ENCODE measurements at places on chromosomes 5 and 9.

- no peak for DNase-seq
These were observed 29.2 kb downstream of the PCDHGC5 start for GRCh38 chr5:141517880-141518617.

GRCh38 chr9:7297521-7297920, 502.1 kb downstream of the DMAC1 start:
- DNase-seq: no peak

- no peak for DNase-seq
These were observed 2.0 kb upstream of the F2RL2 start for GRCh38 chr5:76625087-76625815.

DNA sequence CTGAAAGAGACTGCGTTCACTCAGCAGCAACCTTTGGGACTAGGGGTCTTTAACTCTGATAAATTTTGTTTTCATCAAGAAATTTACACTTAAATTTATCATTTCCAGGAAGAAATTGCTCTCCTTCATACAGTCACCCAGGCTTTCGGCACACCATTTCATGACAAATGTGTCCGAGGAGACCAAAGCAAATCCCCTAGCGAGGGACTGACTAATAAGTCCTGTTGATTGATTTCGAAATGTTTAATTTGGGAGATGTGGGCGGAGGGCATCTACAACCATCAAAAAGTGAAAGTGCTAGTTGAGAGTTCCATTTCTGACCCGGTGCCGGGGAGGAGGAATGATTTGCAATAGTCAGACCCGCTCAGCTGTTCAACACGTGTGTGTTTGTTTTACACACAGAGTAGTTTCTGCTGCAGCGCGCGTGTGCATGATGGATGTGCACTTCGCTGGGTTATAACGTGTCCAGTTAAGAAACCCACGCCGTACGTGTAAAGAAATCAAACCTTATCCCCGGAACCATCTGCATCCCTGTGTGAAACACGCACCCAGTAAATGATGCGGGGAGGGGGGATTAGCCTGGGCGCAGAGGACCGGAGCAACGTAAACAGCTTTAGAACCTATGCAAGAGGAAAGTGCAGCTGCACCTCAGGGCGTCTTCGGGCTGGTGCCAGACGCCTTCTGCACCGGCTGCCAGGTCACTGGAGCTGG, 845 bp upstream of the NR4A3 start:
- peak; percentile 89 for DNase-seq

DNA sequence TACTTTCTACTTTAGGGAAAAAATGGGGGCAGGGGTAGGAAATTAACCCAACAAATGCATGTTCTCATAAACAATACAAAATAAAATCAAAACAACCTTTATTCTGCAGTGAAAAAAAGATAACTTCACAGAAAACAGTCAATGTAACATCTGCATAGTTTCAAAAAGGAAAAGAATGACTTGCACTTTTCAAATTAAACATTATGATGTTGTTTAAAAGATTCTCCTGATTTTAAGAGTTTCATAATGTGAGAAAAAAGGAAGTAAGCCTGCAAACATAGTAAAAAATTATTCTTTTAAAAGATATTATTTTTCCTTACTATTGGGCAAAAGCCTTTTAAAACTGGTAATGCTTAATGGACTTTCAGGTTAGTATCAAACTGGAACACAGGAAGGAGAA, 7.6 kb downstream of the C9orf72 start:
- DNase-seq: no peak

DNA sequence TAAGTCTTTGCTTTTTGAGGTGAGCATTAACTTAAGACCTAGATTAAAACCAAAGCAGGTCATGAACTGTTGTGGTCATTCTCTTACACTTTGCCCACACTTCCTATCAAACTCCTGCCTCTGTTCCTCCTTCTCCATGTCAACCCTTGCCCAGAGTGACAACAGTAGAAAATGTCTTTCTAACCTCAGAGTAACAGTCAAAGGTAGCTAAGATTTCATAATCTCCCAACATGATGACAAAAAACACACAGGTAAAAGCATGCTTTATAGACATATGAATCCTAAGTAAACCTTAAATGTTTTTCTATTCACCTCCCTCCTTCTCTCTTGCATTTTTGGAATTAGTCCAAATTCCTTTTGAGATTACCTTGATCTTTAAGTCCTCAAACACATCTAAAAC, 422.3 kb downstream of the SPATA31D1 start:
- DNase-seq: no peak

GRCh38 chr5:146463446-146463845, 16.3 kb downstream of the TCERG1 start:
- no peak for DNase-seq

- DNase-seq: no peak
These were observed 20.3 kb upstream of the THG1L start for GRCh38 chr5:157710882-157711281.

Measured in testis (tissue), 5 donors.